T-helper 17 cell (primary cell): ENCODE measurements at places on chromosomes 5 and 9. TPM values are rescaled to one million over a fixed set of nuclear protein-coding genes. Genes with fewer than 3 reads are reported as not detected.
A peak's percentile ranks its signal among the peaks of the same experiment; 100 is the strongest.

GRCh38 chr9:88216126-88216995 lies 78.1 kb upstream of the SPATA31C2 start:
- no peaks in the 10 kb centered on the region for H3K36me3 ChIP-seq
- H3K27me3 ChIP-seq = peaks cover 38% of the 10 kb centered on the region
- no peak overlapping the region for H3K27ac ChIP-seq
- no peak overlapping the region for H3K4me3 ChIP-seq

DNA sequence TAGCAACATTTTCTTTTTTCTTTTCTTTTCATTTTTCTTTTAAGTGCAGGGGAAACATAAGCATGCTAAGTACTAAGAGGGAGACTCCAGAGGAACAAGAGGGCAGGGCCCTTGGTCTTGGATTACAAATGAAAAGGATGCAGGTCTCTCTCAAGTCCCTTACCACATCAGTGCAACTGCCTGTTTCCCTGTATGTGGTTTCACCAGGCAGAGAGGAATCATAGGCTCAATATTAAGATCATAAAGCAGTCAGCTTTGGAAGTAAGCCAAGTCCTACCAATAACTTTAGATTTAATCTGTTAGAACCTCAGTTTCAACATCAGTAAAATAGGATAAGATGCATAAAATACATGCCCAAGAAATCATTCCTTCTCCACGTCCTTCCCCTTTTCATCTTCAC lies 422.7 kb upstream of the PAPPA start:
- no peaks in the 10 kb centered on the region for H3K27me3 ChIP-seq
- H3K36me3 ChIP-seq = no peaks in the 10 kb centered on the region
- no peaks in the 10 kb centered on the region for H3K4me1 ChIP-seq
- no peak for DNase-seq
- H3K4me3 ChIP-seq = no peak overlapping the region

Gene SLIT3
- total RNA-seq = not detected

DNA sequence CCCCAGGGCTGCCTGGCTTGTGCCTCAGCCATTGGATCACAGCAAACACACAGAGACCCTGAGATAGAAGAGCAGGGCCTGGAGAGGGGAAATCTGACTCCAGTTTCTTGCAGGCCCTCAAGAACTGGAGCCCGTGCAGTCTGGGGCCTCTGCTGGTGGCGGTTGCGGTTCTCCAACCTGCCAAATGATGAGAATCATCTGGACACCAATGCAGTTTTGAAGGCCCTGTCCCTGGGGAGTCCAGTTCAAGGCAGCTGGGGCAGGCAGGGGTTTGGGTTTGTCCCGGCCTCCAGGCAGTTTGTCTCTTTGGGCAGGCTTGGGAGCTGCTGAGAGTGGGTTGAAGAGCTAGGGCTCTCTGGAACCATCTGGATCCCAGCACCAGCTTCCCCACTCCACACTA lies 7.4 kb downstream of the NKX2-5 start:
- H3K27me3 ChIP-seq = peaks cover 75% of the 10 kb centered on the region
- no peak overlapping the region for H3K4me3 ChIP-seq
- peaks cover 11% of the 10 kb centered on the region for H3K4me1 ChIP-seq
- H3K36me3 ChIP-seq = peaks cover 5% of the 10 kb centered on the region
- no peak for DNase-seq

Gene ELAVL2
- not detected for total RNA-seq

Gene TMEM232
- total RNA-seq = 1.6 TPM

Gene KIF24
- total RNA-seq = 0.12 TPM

- H3K27me3 ChIP-seq = peaks cover 34% of the 10 kb centered on the region
- no peaks in the 10 kb centered on the region for H3K36me3 ChIP-seq
- no peaks in the 10 kb centered on the region for H3K4me1 ChIP-seq
- no peak for DNase-seq
- H3K27ac ChIP-seq = no peak overlapping the region
These were observed 81.6 kb downstream of the NREP start for GRCh38 chr5:111675201-111675934.

DNA sequence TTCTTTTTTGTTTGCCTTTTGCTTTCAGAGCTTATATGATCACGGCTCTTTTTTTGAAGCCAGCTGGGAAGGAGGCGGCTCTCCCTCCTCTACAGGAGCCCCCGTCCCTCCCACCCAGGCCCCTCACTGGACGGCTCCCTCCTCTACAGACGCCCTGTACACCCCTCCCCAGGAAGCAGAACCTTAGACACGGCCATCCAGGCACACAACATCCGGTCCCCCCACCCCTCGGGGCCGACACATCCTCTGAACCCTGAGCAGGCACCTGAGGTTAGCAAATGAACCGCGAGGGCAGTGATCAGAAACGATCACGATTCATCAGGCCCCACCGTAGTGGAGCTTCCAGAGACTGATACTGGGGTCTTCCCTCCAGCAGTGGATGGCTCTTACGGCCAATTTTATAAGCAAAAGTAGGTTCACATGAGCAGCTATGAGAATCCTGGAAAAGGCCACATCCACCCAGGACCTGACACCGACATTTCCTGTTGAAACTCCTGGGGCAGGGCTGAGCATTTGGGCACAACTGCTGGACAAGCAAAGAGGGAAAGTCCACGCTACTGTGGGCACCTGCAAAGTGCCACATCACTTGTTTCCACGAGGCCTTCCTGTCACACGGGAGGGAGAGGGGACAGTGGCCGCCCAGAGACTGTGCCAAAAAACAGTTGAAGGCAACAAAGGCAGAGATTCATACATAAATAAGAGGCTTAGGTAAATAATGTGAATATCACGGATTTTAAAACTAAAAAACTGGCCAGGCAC lies 78.9 kb downstream of the SEMA4D start:
- DNase-seq = peak; percentile 43
- peaks cover 61% of the 10 kb centered on the region for H3K4me1 ChIP-seq
- H3K27me3 ChIP-seq = no peaks in the 10 kb centered on the region

Gene FAM221B
- total RNA-seq = not detected

- H3K4me3 ChIP-seq = no peak overlapping the region
- no peaks in the 10 kb centered on the region for H3K4me1 ChIP-seq
- H3K27ac ChIP-seq = no peak overlapping the region
- H3K27me3 ChIP-seq = no peaks in the 10 kb centered on the region
These were observed 967.5 kb downstream of the NR2F1-AS1 start for GRCh38 chr5:92613546-92613945.

GRCh38 chr5:28648108-28648507 lies 1609.7 kb upstream of the CDH9 start:
- no peaks in the 10 kb centered on the region for H3K4me1 ChIP-seq
- DNase-seq = no peak
- no peak overlapping the region for H3K4me3 ChIP-seq

Gene DIRAS2
- not detected for total RNA-seq

DNA sequence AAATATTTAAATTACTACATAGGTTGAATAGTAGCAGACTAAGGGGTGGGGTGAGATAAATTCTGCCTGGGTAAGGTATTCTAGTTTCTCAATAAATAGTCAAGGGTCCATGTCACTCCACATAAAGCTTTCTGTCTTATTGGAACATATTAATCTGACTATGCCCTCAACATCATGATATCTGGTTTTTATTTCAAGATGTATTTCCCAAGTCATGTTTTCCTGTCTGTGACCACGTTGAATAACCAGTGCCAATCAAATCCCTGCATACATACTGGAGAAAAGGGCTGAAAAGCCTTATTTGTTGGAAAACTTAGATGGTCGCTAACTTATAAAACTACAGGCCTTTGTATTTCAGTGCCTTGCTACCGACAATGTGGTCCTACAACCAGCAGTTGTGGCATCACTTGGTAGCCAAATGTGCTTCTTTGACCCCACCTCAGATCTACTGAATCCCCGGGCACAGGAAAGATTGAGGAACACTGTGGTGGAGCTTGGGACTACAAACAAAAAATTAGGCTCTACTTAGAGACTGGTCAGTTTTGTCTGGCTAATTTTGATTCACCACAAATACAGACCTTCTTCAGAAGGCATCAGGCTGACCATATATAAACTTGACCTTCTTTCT lies 39.4 kb downstream of the ALDH1A1 start:
- H3K27me3 ChIP-seq = peaks cover 7% of the 10 kb centered on the region
- no peak overlapping the region for H3K27ac ChIP-seq
- DNase-seq = no peak
- no peaks in the 10 kb centered on the region for H3K36me3 ChIP-seq
- peaks cover 5% of the 10 kb centered on the region for H3K4me1 ChIP-seq
- no peak overlapping the region for H3K4me3 ChIP-seq

- no peak overlapping the region for H3K27ac ChIP-seq
- no peaks in the 10 kb centered on the region for H3K4me1 ChIP-seq
- no peaks in the 10 kb centered on the region for H3K36me3 ChIP-seq
- H3K27me3 ChIP-seq = no peaks in the 10 kb centered on the region
- no peak for DNase-seq
These were observed 27.4 kb downstream of the ATPSCKMT start for GRCh38 chr5:10222326-10222725.
